ENCODE measurements at places on chromosomes 7 and 10. TPM values are rescaled to one million over a fixed set of nuclear protein-coding genes. Genes with fewer than 3 reads are reported as not detected.

The LFNG gene
- 16.6 TPM for total RNA-seq

The CNNM1 gene
- total RNA-seq: 0.14 TPM

The ERVW-1 gene
- not detected for total RNA-seq

The NMT2 gene
- 30.3 TPM for total RNA-seq

The OR6B1 gene
- total RNA-seq: not detected

The PTPRE gene
- total RNA-seq: 9.5 TPM

The NXPH1 gene
- total RNA-seq: not detected

The RHOBTB1 gene
- 17.7 TPM for total RNA-seq

The PRPS1L1 gene
- not detected for total RNA-seq

The UBN2 gene
- 7.5 TPM for total RNA-seq

The SFRP4 gene
- 0.14 TPM for total RNA-seq

The TMEM225B gene
- total RNA-seq: 0.89 TPM

The CLDN3 gene
- not detected for total RNA-seq

The CYTH3 gene
- total RNA-seq: 11.9 TPM

The GATA3 gene
- total RNA-seq: not detected

The MRLN gene
- total RNA-seq: not detected

The NUP42 gene
- 29.4 TPM for total RNA-seq

The SRRM3 gene
- total RNA-seq: 0.30 TPM

The NRAP gene
- not detected for total RNA-seq

The JAKMIP3 gene
- 0.32 TPM for total RNA-seq

The LRMDA gene
- 0.30 TPM for total RNA-seq

The ETV1 gene
- total RNA-seq: 6.8 TPM

The DOCK4 gene
- 14.4 TPM for total RNA-seq

The SUMF2 gene
- total RNA-seq: 174 TPM

The GRID1 gene
- total RNA-seq: 0.09 TPM

The SPDYE18 gene
- total RNA-seq: not detected

The LRRN3 gene
- total RNA-seq: 3.2 TPM

The FAM20C gene
- 54.0 TPM for total RNA-seq

The PRKAG2 gene
- total RNA-seq: 16.5 TPM

The NKX2-3 gene
- total RNA-seq: 0.89 TPM
